C1 segment of cervical spinal cord (tissue), 14 donors: ENCODE measurements at places on chromosomes 7 and 10.

DNA sequence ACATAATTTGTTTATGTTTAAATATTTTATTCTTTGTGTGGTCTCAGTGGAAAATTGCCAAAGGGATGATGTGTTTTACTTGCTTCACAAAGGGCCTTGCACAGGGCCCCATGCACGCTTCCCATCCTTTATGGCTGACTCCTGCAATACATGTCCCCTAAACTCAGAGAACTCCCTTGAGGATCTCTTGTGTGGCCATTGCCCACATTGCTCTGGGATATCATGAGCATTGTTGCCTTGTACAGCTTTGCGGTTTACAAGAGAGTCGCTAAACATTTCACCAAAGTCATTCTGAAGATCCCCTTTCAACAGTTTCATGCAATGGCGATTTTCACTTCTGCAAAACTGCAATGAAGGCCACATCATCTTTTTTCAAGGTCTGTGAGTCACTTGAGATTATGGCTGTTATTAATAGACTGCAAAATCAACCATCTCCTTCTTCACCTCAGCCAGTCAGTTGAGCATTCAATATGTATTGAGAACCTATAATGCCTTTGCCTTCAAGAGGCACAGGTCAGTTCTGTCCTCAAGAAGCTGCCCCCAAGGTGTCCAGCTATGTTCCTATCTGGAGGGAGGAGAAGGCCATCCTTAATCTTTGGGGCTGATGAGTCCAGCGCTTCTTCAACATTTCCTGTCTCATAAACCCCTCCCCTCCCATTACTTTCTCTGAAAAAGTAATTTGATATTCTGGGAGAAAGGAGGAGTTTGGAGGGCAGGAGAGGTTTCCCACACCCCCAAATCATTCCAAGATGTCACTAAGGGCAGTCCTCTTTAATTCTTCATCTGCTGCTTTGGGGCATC, 108.1 kb downstream of the CCDC71L start:
- peak; percentile 6 for DNase-seq

GRCh38 chr10:50567384-50567783, 56.4 kb downstream of the SGMS1 start:
- no peak for DNase-seq

GRCh38 chr7:31096198-31096876, 44.2 kb downstream of the ADCYAP1R1 start:
- no peak for DNase-seq

DNA sequence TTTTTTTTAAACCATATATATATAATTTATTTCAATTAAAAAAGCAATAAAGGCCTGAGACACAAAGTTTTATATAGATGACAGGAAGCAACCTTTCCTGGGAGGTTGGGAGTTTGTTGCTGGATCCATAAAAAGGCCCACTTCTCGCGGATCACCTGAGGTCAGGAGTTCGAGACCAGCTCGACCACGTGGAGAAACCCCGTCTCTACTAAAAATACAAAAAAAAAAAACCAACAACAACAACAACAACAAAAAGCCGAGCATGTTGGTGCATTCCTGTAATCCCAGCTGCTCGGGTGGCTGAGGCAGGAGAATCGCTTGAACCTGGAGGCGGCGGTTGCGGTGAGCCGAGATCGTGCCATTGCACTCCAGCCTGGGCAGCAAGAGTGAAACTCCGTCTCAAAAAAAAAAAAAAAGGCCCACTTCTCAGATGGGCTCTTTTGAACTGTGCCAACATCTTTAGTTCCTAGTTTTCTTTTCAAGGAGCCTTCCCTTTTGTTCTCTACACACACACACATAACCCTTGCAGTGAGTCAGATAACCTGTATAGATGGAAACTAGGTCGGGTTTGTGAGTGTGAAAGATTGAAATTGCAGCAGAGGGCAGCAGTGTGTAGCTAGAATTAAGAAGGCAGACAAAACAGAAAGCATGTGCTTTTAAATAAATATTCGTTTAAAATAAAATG, 1.2 kb upstream of the SMNDC1 start:
- no peak for DNase-seq

GRCh38 chr10:52256832-52257691, 57.0 kb upstream of the DKK1 start:
- no peak for DNase-seq

DNA sequence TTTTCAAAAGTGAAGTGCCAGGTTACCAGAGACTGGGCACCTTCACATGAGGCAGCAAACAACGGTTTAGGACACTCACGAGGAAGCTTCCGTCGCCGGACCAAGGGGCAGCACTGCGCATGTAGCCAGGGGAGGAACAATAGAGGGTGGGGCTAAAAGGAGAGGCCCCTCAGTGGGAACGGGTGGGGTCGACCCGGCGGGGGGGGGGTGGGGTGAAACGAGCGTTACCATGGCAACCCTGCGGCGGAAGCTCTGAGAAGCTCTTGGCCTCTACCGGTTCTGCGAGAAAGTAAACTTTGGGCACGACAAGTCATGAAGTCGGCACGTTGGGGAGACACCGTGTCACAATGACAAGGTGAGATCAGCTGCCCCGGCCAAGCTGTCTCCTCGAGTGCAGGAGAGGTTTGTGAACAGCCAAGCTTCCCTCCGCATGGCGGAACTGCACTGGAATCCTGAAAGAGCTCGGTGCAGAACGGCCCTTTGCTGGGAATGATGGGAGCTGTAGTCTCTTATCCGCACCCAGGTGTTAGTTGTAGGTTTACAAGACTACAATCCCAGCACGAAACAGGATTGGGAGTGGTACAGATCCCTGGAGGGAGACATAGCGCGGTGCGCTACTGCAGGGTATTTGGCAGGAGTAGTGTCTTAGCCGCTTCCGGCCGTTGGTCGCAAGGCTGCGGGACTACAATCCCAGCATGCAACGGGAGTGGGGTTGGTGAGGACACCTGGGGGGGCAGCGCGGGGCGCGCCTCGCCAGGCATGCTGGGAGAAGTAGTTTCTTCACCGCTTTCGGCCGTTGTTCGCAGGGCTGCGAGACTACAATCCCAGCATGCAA, 72.8 kb upstream of the ZNF722 start:
- DNase-seq, result peak; percentile 95

GRCh38 chr7:78407031-78407430, 608.5 kb downstream of the PHTF2 start:
- no peak for DNase-seq

- DNase-seq, result no peak
Observed at GRCh38 chr7:112414855-112415490, 35.3 kb upstream of the IFRD1 start.

- DNase-seq, result no peak
Observed at GRCh38 chr10:12540341-12540781, 191.0 kb downstream of the CAMK1D start.

- no peak for DNase-seq
Observed at GRCh38 chr7:156139633-156140032, 327.4 kb upstream of the SHH start.

DNA sequence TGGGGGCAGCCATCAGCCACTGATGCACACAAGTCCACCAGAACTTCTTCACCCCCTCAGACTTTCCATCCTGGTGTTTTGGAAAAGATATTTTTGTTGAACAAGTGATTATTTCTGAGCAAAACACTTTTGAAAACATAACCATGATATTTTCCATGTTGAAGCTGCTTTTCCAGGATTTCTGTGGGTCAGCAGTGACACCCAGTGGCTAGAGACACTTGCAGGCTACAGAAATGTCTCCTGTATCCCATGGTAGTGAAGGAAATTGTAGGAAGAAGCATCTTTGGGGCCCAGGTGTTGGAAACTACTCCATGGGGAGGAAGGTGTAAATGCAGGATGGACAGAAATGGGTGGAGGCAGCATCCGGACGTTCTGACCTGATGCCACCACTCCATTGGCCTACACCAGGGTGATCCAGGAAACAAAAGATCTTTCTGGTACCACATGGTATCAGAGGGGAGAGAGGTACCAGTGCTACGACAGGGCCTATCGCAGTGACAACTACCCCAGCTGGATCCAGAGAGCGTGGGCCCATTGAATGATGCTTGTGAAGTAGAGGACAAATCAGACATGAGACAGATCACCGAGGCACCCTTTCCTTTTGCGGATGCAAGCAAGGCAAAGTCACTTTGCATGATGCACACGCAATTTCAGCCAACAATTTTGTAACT, 111.7 kb upstream of the COBL start:
- DNase-seq, result no peak

GRCh38 chr7:90769036-90769435, 172.9 kb downstream of the CDK14 start:
- no peak for DNase-seq

GRCh38 chr7:54546081-54546985, 4.2 kb downstream of the VSTM2A start:
- DNase-seq, result no peak

- no peak for DNase-seq
Observed at GRCh38 chr10:2908851-2909630, 158.3 kb upstream of the PFKP start.

DNA sequence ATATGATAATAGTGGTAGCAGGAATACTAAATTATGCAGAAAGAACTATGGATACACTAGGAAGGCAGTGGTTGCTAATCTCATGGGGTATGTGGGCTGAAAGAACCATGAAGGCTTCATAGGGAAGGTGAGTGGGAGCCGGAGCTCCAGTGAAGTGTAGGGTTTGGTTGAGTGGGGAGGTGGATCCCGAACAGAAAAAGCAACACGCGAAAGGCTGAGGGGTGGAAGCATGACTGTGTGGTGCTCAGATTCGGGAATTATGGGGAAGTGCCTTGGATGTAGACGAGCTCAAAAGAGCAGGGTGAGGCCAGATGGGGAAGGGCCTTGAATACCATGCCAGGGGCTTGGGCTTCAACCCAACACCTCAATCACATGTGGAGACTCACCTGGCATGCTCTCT, 715.1 kb downstream of the TYW1 start:
- no peak for DNase-seq

GRCh38 chr7:24152877-24153472, 131.0 kb upstream of the NPY start:
- no peak for DNase-seq

- no peak for DNase-seq
Observed at GRCh38 chr10:80272793-80273522, 16.5 kb downstream of the MAT1A start.

- DNase-seq, result no peak
Observed at GRCh38 chr10:122245897-122246296, 25.2 kb upstream of the BTBD16 start.

DNA sequence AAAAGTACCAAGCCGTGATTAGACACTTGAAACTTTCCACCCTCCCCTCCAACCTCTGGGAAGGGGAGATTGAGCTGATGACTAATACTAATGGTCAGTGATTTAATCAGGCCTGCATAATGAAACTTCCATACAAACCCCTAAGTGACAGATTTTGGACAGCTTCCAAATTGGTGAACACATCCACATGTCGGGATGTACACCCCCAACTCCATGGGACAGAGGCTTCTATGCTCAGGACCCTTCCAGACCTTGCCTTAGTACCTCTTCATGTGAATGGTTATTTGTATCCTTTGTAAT, 4.8 kb downstream of the NUB1 start:
- no peak for DNase-seq

DNA sequence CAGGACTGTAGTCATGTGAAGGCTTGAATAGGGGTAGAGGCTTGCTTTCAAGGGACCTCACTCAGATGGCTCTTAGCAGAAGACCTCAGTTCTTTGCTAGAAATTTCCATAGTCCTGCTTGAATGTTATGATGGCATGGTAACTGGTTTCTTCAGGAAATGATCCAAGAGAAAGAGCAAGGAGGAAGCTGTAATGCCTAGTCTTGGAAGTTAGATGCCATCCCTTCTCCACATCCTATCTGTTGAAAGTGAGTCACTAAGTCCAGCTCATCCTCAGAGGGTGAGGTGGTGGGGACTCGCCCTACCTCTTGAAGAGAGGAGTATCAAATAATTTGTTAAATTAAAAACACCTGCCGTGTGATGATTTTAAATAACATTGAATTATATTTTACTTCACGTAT, 4.6 kb downstream of the MGAM start:
- DNase-seq, result no peak

GRCh38 chr10:75202321-75203045, 8.1 kb upstream of the VDAC2 start:
- DNase-seq, result no peak

- no peak for DNase-seq
Observed at GRCh38 chr10:809671-810350, 120.3 kb upstream of the DIP2C start.

GRCh38 chr10:73456187-73456890, 23.0 kb upstream of the MSS51 start:
- no peak for DNase-seq

- DNase-seq, result no peak
Observed at GRCh38 chr7:6641305-6642035, 4.4 kb downstream of the ZNF316 start.

GRCh38 chr10:102423372-102423968, 2.8 kb downstream of the FBXL15 start:
- DNase-seq, result no peak

DNA sequence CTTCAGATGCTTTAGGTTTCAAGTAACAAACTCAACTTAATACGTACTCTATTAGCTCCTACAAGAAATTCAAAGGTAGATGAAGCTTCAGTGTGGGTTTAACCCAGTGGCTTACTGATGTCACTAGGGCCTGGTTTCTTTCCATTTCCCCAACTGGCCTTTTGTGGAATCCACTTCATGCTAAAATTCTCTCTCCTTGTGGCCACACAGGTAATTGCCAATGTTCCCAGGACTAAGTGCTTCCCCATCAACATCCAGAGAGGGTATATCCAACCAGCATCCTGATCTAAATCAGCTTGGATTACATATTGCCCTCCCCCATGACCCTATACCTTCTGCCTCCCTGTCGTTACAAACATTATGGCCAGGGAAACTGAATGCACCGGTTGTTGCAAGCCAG, 10.7 kb downstream of the FBXL13 start:
- no peak for DNase-seq

DNA sequence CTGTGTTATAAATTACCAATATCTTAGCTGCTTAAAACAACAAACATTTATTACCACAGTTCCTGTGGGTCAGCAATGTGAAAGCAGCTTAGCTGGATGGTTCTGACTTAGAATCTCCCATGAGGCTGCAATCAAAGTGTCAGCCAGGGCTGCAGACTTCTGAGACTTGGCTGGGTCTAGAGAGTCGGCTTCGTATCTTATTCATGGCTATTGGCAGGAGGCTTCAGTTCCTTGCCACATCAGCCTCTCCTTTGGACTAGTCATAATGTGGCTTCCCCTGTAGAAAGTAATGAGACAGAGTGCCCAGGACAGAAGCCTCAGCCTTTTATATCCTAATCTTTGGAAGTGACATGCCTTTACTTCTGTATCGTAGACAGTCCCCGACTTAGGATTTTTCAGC, 27.3 kb downstream of the RALA start:
- DNase-seq, result no peak

GRCh38 chr7:132280335-132280734, 295.9 kb downstream of the PLXNA4 start:
- DNase-seq, result no peak
